ENCODE measurements at places on chromosomes 6 and 20. TPM values are rescaled to one million over a fixed set of nuclear protein-coding genes. Genes with fewer than 3 reads are reported as not detected.

PRICKLE4 gene
- 3.1 TPM for total RNA-seq

SOBP gene
- 27.7 TPM for total RNA-seq

CSNK2B gene
- total RNA-seq = 44.3 TPM

FAM209B gene
- total RNA-seq = not detected

SNAP25 gene
- total RNA-seq = 8.6 TPM

GPX5 gene
- not detected for total RNA-seq

SGK2 gene
- 6.2 TPM for total RNA-seq

LINC00237 gene
- total RNA-seq = not detected

SLC12A5 gene
- 0.69 TPM for total RNA-seq

DDX43 gene
- total RNA-seq = 0.42 TPM

PARD6B gene
- 11.7 TPM for total RNA-seq

C20orf204 gene
- total RNA-seq = 0.95 TPM

TEAD3 gene
- 14.0 TPM for total RNA-seq

TFAP2D gene
- total RNA-seq = not detected

SCRT2 gene
- total RNA-seq = not detected

FRK gene
- total RNA-seq = 7.3 TPM

ABHD16B gene
- not detected for total RNA-seq

MATN4 gene
- total RNA-seq = 1.5 TPM

TGM3 gene
- total RNA-seq = not detected

KIAA1755 gene
- total RNA-seq = 6.8 TPM

MYLK2 gene
- 1.7 TPM for total RNA-seq

HLA-B gene
- total RNA-seq = 234 TPM

WFDC5 gene
- 0.26 TPM for total RNA-seq

HRH3 gene
- total RNA-seq = 0.16 TPM

ZFP64 gene
- 18.1 TPM for total RNA-seq

LRRC73 gene
- total RNA-seq = not detected

KHDRBS2 gene
- total RNA-seq = 5.2 TPM

HSPA1B gene
- total RNA-seq = 137 TPM

HEY2 gene
- total RNA-seq = 5.6 TPM

EYS gene
- total RNA-seq = 4.4 TPM

TOX2 gene
- total RNA-seq = 1.6 TPM

NFATC2 gene
- total RNA-seq = 8.8 TPM

FAM83C gene
- 0.21 TPM for total RNA-seq

SCGN gene
- total RNA-seq = 0.21 TPM

HUS1B gene
- 2.2 TPM for total RNA-seq

UNC5CL gene
- total RNA-seq = 0.37 TPM

ZBP1 gene
- total RNA-seq = not detected

RBM12 gene
- 64.8 TPM for total RNA-seq

ASIP gene
- not detected for total RNA-seq

FGD2 gene
- 12.8 TPM for total RNA-seq

NFS1 gene
- 16.9 TPM for total RNA-seq

GNRH2 gene
- not detected for total RNA-seq

GPR63 gene
- 9.7 TPM for total RNA-seq
